ENCODE measurements at places on chromosomes 3 and 15. TPM values are rescaled to one million over a fixed set of nuclear protein-coding genes. Genes with fewer than 3 reads are reported as not detected.
A peak's percentile ranks its signal among the peaks of the same experiment; 100 is the strongest.

IMPG2 gene
- total RNA-seq = under 0.01 TPM

- DNase-seq = no peak
Observed at GRCh38 chr3:157501863-157502262, 1.4 kb downstream of the VEPH1 start.

DNA sequence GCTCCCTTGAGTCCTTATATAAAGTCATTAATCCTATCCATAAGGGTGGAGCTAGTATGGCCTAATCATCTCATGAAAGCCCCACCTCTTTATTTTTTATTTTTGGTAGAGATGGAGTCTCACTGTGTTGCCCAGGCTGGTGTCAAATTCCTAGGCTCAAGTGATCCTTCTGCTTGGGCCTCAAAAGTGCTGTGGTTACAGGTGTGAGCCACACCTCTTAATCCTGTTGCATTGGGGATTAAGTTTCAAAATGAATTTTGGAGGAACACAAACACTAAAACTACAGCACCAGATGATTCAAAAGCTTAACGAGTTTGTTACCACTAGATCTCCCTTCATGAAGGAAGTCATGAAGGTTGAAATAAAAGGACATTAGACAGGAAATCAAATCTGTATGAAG lies 27.7 kb downstream of the RAB7A start:
- DNase-seq = no peak

GRCh38 chr15:53618461-53618860 lies 141.0 kb downstream of the WDR72 start:
- no peak for DNase-seq

DNA sequence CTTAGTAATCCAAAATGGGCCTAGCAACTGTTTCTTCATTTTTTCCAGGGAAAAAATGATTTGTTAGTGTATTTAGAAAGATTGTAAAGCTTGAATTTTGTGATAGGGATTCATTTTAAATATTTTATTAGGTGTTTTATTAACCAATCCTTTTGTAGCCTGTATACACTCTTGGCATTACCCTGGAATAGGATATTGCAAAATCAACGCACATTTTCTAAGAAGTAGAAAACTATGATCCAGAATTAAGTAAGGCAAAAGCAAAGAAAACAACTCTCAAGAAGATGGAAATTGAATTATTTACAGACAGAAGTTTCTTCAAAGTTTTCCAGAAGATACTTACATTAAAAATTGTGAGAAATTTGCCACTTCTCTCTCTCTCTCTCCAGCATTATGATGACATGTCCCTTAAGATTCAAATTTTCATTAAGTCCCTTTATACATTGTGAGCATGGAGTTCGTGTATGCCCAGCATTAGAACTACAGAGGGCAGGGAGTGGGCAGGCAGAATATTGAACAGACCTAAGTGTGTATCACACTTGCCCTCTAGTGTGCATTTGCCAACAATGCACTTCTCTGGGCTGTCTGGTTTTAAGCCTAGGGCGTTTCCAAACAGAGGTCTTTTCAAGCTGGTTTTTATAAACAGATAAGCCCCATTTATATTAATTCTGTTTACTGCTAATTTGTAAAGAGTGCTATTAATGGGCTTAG lies 28.5 kb upstream of the CMSS1 start:
- DNase-seq = peak; percentile 75

- no peak for DNase-seq
Observed at GRCh38 chr3:23440416-23441294, 237.5 kb downstream of the UBE2E2 start.

Data from M059J (cell line).